ENCODE measurements at places on chromosomes 4 and X. TPM values are rescaled to one million over a fixed set of nuclear protein-coding genes. Genes with fewer than 3 reads are reported as not detected.

Gene FAM200B
- total RNA-seq = 25.5 TPM

Gene DLG3
- total RNA-seq = 7.4 TPM

Gene DCHS2
- total RNA-seq = not detected

Gene ZNF182
- 3.1 TPM for total RNA-seq

Gene ARHGAP6
- 2.7 TPM for total RNA-seq

Gene TXK
- total RNA-seq = 0.43 TPM

Gene IL1RAPL2
- total RNA-seq = not detected

Gene LRCH2
- total RNA-seq = 1.0 TPM

Gene PNMA3
- total RNA-seq = 2.5 TPM

Gene F8A2
- not detected for total RNA-seq

Gene GIMD1
- not detected for total RNA-seq

- DNase-seq = no peak
Observed at GRCh38 chr4:182310962-182311361, 67.8 kb downstream of the TENM3 start.

DNA sequence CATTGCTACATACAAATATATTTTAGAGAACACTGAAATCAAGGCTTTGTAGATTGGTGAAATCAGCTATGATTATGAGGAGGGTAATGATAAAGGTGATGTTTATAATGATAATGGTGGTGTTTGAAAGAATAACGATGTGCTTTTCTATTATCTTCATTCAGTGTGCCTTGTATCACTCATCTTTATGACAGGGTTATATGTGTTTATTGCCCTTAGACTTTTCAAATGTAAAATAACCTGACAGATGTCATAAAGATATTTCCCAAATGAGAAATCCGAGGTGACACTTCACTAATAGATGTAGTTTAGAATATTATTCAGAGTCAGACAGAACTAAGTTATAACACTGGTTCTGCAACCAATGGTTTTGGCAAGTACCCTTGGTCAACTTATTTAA is 323.0 kb upstream of the SPANXN4 start:
- no peak for DNase-seq

GRCh38 chr4:109610489-109610888 is 50.4 kb downstream of the MCUB start:
- no peak for DNase-seq

DNA sequence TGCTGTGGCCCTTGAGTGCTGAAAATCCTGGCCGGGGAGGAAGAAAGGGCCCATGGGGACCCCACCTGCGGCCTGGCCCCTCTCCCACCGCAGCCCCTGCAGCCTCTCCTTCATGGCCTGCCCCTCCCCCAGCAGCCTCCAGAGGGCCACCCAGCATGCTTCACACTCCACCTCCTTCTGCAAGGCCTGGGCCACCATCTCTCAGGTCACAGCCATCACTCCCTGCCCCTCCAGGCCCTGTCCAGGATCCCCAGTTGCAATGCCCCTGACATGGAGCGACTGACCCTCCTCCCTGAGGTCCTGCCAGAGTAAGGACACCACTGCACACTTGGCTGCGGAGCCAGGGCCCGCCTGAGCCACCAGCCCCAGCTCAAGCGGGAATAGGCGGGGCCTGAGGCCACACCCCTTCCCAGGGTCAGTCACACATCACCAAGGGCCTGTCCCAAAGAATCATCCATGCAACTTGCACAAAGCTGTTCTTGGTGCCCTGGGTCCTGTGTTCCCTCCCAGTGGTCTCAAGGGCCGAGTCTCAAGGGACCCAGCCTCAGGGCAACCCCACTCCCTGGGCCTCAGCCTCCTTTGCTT is 32.9 kb downstream of the CCNQ start:
- no peak for DNase-seq

- DNase-seq = no peak
Observed at GRCh38 chrX:97306771-97307470, 423.2 kb downstream of the RPA4 start.

- DNase-seq = no peak
Observed at GRCh38 chr4:94076498-94076897, 131.2 kb upstream of the SMARCAD1 start.

DNA sequence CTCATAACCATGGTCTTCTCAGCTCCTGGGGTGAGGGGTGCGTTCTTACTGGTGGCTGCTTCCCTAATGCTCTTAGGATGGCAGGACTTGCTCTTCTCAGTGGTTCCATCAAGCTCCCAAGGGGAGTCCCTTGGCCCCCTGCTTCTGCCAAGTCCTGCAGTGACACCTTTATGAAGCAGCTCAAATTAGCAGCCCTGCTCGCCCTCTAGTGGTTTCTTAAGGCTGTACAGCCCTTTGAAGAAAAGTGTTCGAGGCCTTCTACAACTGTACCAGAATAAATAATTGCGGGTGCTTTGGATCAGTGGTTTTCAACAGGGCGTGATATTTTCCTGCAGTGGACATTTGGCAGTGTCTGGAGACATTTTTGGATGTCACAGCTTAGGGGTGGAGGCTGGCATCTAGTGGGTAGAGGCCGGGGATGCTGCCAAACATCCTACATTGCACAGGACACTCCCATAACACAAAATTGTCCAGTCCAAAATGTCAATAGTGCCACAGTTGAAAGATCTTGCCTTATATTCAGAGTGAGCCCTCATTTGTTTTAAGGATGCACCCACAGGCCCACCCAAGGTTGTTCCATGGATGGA is 204.7 kb upstream of the S100G start:
- DNase-seq = no peak

DNA sequence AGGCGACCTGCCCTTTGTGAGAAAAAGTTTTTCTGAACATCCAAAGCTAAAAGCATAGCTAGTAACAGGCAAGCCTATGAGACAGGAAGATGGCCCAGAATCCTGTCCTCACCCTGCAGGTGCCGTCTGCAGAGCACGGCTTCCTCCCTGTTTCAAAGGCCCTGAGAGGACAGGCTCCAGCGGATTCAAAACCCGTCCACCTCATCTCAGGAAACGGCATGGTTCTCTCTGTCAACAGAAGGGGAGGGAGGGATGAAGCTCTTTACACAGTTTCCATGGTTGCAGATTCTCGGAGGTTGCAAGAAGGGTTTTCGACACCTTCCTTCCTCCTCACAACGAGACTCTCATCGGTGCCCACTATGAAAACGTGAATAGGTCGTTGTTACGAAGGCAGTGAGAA is 8.3 kb downstream of the PPP2R3B start:
- DNase-seq = peak; percentile 6

DNA sequence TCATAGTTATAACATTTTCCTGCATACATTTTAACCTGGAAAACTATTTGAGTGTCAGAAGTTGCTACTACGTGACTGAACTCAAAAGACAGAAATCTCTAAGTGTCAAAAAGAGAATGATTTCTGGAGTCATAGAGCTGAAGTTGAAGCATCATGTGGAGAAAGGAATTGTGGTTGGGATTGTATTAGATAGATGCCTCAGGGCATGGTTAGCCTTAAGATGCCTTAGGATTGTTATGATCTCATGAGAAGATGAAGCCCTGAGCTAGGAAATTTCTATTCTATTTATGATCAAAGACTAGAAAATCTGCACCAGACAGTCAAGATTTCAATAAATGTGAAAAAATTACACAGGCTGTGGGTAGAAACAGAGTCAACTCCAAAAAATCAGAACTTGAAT is 20.2 kb downstream of the EPGN start:
- DNase-seq = no peak

DNA sequence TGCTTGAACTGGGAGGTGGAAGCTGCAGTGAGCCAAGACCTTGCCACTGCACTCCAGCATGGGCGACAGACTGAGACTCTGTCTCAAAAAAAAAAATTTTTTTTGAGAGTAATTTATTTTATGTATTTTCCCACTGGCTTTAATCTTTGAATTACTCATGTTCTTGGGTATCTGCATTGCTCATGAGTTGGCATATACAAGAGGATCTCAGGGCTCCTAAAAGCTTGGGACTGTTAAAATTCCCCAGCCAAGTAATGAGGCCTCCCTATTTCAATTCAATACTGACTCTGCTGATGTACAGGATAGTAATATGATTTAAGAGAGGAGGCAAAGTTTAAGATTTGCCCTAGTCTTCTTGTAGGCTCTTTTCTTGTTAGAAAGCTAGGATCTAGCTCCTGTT is 6.2 kb downstream of the IL21 start:
- DNase-seq = no peak

GRCh38 chrX:68865300-68865699 is 36.5 kb downstream of the EFNB1 start:
- no peak for DNase-seq

- no peak for DNase-seq
Observed at GRCh38 chr4:155548173-155548572, 118.5 kb upstream of the GUCY1A1 start.

- DNase-seq = no peak
Observed at GRCh38 chrX:43971966-43972961, 926 bp downstream of the NDP start.

DNA sequence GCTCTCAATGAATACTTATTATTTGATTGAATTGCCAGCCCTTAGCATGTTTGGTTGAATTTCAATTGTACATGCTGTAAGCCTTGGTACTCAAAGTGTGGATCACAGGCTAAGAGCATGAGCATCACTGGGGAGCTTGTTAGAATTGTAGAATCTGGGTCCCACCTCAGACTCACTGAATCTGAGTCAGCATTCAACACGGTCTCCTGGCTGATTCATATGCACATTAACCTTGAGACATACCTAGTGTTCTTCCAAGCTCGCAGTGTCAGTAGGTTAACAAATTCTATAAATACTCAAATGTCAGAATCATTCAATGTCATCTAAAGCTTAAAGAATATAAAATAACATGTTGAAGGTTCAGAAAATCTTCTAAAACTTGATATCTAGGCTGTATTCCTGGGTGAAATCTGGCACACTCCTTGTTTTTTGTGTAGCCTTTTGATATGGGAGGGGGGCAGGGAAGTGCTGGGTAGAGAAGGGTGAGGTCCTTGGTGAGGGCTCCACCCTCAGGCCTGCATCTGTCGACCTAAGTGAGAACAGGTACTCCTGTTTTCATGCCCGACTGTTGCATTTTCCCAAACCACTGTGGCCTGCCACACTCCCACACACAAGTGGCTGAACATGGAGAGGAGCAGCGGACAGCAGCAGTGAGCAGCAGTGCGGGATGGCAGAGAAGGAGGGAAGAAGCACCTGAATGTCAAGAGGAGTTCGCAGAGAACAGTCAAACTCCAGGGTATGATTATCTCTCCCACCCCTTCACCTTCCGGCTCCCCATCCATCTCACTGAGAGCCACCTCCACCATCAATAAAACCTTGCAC is 529.6 kb upstream of the IGFBP7 start:
- DNase-seq = no peak

DNA sequence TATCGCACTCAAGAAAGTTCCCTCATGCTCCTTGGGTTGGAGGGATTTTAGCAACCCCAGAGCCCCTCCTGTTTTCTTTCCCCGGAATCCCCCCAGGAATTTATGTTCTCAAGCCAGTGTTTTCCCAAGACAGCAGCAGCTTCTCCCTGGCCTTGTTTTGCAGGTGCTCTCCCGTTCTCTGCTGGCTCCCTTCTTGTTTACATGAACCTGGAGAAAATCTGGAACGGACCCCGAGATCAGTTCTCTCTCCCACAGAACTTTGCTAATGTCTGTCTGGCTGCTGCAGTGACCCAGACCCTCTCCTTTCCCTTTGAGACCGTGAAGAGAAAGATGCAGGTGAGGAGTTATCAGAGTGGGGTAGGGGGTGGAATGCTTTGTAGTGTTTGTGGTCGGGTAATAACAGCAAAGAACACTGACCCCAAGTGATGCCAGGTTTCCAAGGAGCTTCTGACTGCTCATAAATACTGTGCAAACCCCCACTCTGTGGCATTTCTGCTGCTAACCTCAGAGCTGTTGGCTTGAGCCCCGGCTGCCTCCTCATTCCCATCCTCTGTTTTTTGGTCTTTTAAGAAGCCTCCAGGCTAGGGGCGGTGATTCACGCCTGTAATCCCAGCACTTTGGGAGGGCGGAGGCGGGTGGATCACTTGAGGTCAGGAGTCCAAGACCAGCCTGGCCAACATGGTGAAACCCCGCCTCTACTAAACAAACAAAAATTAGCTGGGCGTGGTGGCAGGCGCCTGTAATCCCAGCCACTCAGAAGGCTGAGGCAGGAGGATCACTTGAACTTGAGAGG is 11.1 kb downstream of the SLC25A43 start:
- peak; percentile 44 for DNase-seq

- DNase-seq = no peak
Observed at GRCh38 chr4:92840880-92841279, 537.1 kb downstream of the GRID2 start.

GRCh38 chr4:85094735-85095134 is 128.2 kb upstream of the WDFY3 start:
- DNase-seq = no peak

DNA sequence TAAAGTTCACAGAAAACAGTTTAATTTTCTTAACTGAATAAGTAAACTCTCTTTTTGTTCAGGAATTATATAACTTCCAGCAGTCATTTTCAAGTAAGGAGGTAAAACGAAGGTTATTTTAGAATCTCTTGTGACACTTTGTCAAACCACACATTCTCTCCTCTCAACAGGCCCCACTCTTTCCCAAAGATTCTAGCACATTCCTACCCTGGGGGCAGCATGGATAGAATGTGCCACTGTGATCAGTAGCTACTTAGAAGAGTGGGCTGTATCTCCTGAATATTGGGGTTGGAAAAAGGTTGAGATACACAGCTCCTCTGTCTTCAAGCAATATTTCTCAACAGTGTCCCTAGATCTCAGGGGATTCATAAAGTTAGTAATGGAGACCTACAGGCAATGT is 157.6 kb downstream of the EMCN start:
- no peak for DNase-seq

DNA sequence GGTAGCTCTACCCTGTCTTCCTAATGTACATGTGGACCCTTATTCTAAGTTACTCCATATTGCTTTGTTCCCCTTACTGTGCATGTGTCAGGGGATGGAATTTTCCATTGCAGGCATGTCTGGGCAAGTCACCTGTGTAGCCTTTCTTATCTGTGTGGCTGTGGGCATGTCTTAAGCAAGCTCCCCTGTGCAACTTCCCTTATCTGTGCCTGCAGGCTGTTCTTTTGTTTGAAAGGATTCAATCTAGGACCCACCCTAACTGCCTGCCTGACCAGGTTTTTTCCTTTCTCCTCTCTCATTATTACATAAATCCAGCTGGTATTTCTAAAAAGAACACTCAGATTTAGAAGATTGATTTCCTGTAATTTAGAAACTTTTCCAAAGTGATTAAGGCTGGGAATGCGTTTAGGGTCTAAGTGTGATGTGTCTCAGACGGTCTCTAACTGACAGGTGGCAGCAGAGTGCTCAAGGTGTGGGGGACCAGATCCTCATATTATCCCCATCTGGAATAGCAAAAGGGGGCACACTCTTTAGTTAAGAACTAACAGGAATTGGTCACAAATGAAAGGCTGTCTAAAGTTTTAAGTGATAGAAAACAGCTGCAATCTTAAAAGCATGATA is 198.9 kb upstream of the PPP1R2C start:
- no peak for DNase-seq

DNA sequence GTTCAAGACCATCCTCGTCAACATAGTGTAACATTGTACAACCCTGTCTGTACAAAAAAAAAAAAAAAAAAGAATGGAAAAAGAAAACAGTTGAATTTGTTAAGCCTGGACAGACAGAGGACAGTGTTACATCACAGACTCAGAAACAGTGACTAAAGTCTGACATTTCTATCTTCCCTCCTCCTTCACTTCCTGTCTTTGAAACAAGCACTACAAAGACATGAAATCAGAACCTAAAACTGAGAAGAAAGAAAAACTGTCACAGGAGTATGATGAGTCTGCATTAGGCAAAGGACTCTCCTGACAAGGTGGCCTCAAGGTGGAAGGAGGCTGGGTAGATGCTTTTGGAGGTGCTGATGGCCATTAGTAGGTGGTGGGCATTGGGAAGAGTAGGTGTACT is 126.7 kb downstream of the RBM47 start:
- no peak for DNase-seq

All from Right ventricle myocardium superior (tissue), 1 donor.